SHP77 treated with DMSO at 0.1 percent for 48 hours (cell line): ENCODE measurements at places on chromosomes 7 and 10.
A peak's percentile ranks its signal among the peaks of the same experiment; 100 is the strongest.

- no peak for DNase-seq
Observed at GRCh38 chr10:36256948-36257356, 614.9 kb upstream of the FZD8 start.

DNA sequence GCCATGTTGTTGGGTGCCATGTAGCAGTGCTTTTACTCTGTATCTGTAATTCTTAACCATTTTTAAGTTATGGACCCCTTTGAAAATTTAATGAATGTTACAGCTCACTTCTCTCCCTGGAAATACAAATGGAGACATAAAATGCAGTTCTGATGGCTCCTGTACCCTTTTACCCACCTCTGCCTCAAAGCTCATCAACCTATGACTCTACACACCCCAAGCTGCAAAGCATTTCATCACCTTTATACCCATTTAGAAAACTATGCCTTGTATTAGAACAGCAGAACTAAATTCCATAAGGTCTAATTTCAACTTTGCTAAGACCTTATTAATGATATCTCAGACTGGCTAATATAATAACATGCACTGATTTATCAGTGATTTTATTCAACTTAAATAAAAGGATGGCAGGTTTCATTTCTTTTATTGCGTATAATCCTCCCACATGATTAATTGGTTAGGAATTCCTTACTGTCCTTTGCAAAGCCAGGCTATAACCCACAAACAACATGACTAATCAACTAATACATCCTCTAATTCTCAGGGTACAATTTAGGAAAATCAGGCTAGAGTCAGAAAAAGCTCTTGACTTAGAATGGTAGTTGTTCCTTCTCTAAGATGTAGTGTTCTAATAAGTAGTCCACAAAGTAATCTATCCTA lies 68.1 kb downstream of the CPEB3 start:
- DNase-seq = no peak

GRCh38 chr7:34761627-34762026 lies 103.6 kb downstream of the NPSR1 start:
- DNase-seq = no peak

GRCh38 chr10:31158011-31158658 lies 126.5 kb upstream of the ZNF438 start:
- peak; percentile 40 for DNase-seq

GRCh38 chr10:4250587-4250887 lies 465.5 kb upstream of the KLF6 start:
- no peak for DNase-seq

DNA sequence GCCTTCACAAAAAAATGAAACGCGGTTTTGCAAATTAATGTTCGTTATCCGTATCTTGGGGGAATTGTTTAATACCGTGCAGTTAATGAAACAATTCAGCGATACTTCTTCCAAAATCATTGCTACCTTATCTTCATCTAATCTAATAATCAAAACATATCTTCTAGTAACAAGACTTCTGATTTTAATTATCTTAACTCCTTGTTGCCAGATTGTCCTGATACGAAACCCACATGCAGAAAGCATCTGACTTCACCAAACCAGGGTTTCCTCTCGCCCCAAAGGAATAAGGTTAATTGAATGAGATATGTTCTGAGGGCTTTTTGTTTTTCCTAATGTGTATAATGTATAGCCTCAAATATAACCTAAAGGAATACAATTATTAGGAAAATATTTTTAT lies 105.2 kb upstream of the SH2B2 start:
- DNase-seq = no peak

DNA sequence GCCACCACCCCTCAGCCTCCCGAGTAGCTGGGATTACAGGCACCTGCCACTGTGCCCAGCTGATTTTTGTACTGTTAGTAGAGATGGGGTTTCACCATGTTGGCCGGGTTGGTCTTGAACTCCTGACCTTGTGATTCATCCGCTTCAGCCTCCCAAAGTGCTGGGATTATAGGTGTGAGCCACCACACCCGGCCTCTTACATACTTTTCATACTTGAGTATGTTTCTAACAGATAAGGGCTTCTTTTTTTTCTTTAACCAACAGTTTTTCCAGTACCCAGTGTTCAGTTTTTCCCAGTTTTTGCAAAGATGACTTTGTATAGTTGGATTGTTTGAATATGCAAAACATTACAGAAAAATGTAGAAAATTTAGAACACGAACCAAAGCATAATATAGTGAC lies 7.7 kb downstream of the EIF4H start:
- DNase-seq = no peak
